ENCODE measurements at places on chromosomes 5 and 9. TPM values are rescaled to one million over a fixed set of nuclear protein-coding genes. Genes with fewer than 3 reads are reported as not detected.

- H3K4me1 ChIP-seq, result no peaks in the 10 kb centered on the region
- no peaks in the 10 kb centered on the region for H3K27me3 ChIP-seq
- no peak overlapping the region for H3K4me3 ChIP-seq
Observed at GRCh38 chr5:132767150-132767549, 9.9 kb downstream of the SEPTIN8 start.

GRCh38 chr5:114255260-114255659, 106.6 kb upstream of the KCNN2 start:
- no peaks in the 10 kb centered on the region for H3K36me3 ChIP-seq
- no peaks in the 10 kb centered on the region for H3K4me1 ChIP-seq
- no peak overlapping the region for H3K27ac ChIP-seq
- no peaks in the 10 kb centered on the region for H3K27me3 ChIP-seq

- H3K27me3 ChIP-seq, result no peaks in the 10 kb centered on the region
- H3K27ac ChIP-seq, result peak overlapping the region; percentile 100
- H3K36me3 ChIP-seq, result peaks cover 20% of the 10 kb centered on the region
- peaks cover 39% of the 10 kb centered on the region for H3K4me1 ChIP-seq
- peak; percentile 71 for DNase-seq
Observed at GRCh38 chr5:150410524-150411244, 2.0 kb downstream of the CD74 start.

- no peak for DNase-seq
- H3K36me3 ChIP-seq, result no peaks in the 10 kb centered on the region
- no peak overlapping the region for H3K27ac ChIP-seq
- H3K4me1 ChIP-seq, result no peaks in the 10 kb centered on the region
- no peak overlapping the region for H3K4me3 ChIP-seq
- H3K27me3 ChIP-seq, result no peaks in the 10 kb centered on the region
Observed at GRCh38 chr5:2829239-2829638, 77.8 kb upstream of the IRX2 start.

- H3K27me3 ChIP-seq, result no peaks in the 10 kb centered on the region
- peak overlapping the region; percentile 97 for H3K27ac ChIP-seq
- peak overlapping the region; percentile 43 for H3K4me3 ChIP-seq
- H3K4me1 ChIP-seq, result peaks cover 60% of the 10 kb centered on the region
Observed at GRCh38 chr9:3477236-3477834, 48.5 kb downstream of the RFX3 start.

DNA sequence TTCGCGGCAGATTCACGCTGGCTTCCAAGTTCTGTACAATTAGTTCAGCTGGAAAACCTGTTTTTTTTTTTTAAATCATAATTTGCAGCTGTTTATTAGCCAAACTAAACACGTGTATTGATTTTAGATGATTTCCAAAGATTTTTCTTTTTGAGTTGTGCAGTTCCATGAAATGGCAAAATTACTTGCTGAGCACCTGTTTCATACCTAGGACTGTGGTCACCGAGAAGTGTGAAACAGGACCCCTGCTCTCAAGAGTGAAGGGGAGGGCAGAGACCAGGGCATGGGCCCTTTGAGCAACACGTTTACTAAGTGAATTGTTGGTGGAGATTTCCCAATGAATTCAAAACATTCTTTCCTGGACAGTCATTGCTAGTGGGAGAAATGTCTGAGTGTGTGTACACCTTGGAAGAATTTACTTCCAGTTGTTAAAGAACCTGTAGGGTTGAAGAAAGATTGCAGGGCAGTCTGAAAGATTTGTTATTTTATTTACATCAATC, 688 bp downstream of the SNX24 start:
- no peaks in the 10 kb centered on the region for H3K36me3 ChIP-seq
- DNase-seq, result no peak
- H3K27ac ChIP-seq, result no peak overlapping the region
- peaks cover 6% of the 10 kb centered on the region for H3K4me1 ChIP-seq

GRCh38 chr5:137696481-137696880, 39.4 kb downstream of the KLHL3 start:
- H3K27me3 ChIP-seq, result no peaks in the 10 kb centered on the region
- H3K4me1 ChIP-seq, result peaks cover 7% of the 10 kb centered on the region
- H3K4me3 ChIP-seq, result no peak overlapping the region
- H3K27ac ChIP-seq, result no peak overlapping the region

DNA sequence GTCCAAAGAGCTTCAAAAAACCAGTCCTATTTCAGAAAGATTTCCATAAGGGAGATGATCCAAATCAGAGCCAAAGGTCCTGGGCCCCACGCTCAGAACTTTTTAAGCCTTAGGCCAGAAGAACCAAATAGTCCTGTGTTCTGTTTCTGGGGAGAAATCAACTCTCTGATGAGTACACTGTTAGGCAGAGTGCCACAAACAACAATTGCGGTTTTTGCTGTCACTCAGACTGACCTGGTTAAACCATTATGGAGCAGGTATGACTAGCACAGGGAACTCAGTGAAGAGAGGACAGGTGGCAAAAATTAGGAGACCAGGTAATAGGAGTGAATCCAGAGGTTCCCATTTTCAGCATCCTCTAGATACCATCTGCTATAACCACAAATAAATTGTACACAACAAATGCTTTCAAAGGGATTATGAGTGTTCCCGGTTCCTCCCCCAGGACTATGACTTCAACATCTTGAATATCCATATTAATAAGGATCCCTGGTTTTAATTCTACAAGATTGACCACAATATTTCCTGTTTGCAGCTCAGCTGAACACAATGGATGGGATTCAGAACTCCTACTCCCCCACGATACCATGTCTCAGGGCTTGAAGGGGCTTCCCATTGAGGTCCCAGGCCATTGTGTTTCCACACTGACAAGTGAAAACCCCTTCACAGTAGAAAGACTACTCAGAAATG, 52.1 kb upstream of the FREM1 start:
- no peak overlapping the region for H3K4me3 ChIP-seq
- H3K36me3 ChIP-seq, result no peaks in the 10 kb centered on the region

DNA sequence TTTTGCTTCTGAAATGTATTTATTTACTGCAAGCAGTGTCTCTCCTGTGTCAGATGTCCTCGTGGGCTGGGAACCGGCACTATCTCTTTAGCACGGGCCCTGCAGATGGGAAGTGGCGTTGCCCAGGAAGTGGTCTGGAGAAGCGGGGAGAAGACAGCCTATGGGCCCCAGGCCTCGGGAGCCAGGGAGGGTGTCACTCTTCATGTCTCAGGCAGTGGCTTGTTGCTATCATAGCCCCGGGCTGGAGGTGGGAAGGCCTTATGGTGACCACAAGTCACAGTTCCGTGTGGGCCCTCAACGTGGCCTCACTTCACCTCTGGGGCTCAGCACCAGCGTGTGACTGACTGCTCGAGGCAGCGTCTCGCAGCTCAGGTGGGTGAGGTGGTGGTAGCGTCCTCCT, 41.4 kb downstream of the SYK start:
- peaks cover 11% of the 10 kb centered on the region for H3K36me3 ChIP-seq
- DNase-seq, result no peak
- no peak overlapping the region for H3K4me3 ChIP-seq
- H3K27ac ChIP-seq, result no peak overlapping the region

- no peak overlapping the region for H3K27ac ChIP-seq
- no peaks in the 10 kb centered on the region for H3K27me3 ChIP-seq
- no peaks in the 10 kb centered on the region for H3K36me3 ChIP-seq
Observed at GRCh38 chr5:122919969-122920368, 74.6 kb downstream of the SNX24 start.

DNA sequence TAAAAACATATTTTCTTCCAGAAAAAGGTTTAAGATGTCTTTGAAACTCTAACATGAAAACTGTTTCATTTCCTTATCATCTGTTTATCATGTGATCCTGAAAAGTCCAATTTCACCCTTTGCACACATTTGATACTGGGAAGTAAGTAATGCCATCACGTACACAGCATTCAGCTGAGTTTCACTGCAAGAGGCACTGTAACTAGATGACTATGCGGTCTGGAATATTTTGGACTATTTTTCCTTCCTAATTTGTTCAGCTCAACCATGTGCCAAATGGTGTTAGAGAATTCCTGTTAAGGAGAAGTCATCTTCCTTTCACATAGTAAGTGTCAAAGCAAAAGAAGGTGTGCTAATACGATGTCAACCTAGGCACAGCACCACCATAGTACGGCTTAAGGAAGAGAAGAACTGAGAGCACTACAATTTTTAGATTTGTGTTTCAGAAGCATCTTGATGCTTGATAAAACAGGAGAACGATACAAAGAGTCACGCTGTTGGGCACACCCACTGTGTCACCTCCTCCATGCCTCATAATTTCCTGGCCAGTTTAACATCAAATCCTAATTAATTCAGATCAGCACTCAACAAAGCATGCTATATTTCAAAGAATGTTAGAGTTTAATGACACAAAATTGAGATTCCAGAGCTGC, 77.5 kb downstream of the GNAQ start:
- H3K27ac ChIP-seq, result no peak overlapping the region
- H3K4me1 ChIP-seq, result no peaks in the 10 kb centered on the region
- no peak for DNase-seq
- no peak overlapping the region for H3K4me3 ChIP-seq
- H3K27me3 ChIP-seq, result no peaks in the 10 kb centered on the region
- H3K36me3 ChIP-seq, result no peaks in the 10 kb centered on the region

- no peaks in the 10 kb centered on the region for H3K27me3 ChIP-seq
- H3K4me1 ChIP-seq, result no peaks in the 10 kb centered on the region
- no peak overlapping the region for H3K27ac ChIP-seq
- H3K4me3 ChIP-seq, result no peak overlapping the region
Observed at GRCh38 chr9:107190061-107190935, 92.8 kb upstream of the RAD23B start.

GRCh38 chr5:153081385-153081784, 409.1 kb upstream of the GRIA1 start:
- no peak for DNase-seq
- H3K27ac ChIP-seq, result no peak overlapping the region

DNA sequence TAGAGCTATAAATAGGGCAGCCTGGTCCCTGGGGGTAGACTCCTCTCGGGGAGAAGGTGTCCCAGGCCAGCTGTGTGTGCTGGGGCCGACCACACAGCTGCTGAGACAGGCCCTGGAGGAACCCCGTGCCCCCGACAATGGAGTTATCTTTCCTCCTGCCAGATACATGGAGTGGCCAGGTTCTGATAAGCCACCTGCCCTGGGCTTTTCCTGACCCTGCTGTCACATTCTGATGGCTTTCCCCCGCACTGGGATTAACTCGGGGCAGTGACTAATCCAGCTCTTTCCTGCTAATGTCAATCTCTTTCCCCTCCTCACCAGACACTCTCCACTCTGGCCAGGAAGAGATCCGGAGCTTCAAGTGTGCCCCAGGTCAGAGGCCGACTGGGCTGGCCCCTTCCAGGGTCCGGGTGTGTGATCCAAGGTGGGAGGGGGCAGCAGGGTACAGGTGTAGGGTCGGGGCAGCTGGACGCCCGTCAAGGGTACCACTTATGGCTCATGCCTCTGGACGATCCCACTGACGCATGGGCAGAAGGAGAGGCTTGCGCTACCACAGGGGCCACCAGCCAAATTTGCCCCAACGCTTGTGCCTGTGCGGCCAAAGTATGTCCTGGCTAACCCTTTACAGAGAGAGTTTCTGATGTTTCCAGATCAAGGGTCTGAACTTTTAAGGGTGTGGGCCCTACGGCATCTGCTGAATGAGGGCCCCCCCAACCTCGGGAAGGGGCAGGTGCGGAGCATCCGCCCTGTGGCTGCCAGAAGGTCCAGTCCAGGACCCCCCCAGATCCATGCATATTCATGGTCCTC, 20.6 kb upstream of the COL5A1 start:
- no peak overlapping the region for H3K4me3 ChIP-seq
- no peaks in the 10 kb centered on the region for H3K36me3 ChIP-seq
- no peaks in the 10 kb centered on the region for H3K27me3 ChIP-seq
- H3K4me1 ChIP-seq, result no peaks in the 10 kb centered on the region

DNA sequence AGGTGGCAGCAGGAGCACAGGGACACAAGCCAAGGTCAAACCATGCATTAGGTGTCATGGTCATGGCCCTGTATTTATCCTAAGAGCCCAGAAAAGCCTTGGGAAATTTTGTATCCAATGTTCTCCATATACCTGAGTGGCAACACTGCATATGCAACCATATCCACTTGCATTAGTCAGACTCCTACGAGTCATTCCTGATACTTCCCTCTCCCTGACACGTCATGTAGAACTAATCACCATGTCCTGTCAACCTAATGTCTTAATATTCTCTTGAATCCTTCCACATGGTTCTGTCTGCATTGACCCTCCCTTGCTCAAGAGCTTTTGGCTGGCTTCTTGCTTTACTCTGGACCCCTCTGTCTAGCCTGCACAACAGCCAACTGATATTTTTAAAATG, 9.4 kb downstream of the SCGB3A2 start:
- H3K4me1 ChIP-seq, result no peaks in the 10 kb centered on the region
- H3K4me3 ChIP-seq, result no peak overlapping the region
- DNase-seq, result no peak
- no peak overlapping the region for H3K27ac ChIP-seq
- H3K36me3 ChIP-seq, result no peaks in the 10 kb centered on the region

DNA sequence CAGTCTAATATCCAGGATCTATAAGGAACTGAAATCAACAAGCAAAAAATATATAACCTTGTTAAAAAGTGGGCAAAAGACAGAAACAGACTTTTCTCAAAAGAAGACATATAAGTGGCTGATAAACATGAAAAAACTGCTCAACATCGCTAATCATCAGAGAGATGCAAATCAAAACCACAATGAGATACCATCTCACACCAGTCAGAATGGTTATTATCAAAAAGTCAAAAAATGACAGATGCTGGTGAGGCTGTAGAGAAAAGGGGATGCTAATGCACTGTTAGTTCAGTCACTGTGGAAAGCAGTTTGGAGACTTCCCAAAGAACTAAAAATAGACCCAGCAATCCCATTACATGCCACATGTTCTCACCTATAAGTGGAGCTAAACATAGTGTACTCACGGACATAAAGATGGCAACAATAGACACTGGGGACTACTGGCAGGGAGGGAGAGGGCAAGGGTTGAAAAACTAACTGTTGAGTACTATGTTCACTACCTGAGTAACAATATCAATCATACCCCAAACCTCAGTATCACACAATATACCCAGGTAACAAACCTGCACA, 11.7 kb upstream of the TSSK1B start:
- H3K4me3 ChIP-seq, result no peak overlapping the region
- no peaks in the 10 kb centered on the region for H3K36me3 ChIP-seq
- no peaks in the 10 kb centered on the region for H3K27me3 ChIP-seq
- H3K4me1 ChIP-seq, result no peaks in the 10 kb centered on the region
- no peak overlapping the region for H3K27ac ChIP-seq
- DNase-seq, result no peak

GRCh38 chr5:107469485-107470294, 201.0 kb downstream of the EFNA5 start:
- H3K27ac ChIP-seq, result no peak overlapping the region
- no peak overlapping the region for H3K4me3 ChIP-seq
- H3K4me1 ChIP-seq, result peaks cover under 1% of the 10 kb centered on the region
- no peak for DNase-seq

NEUROG1 gene
- total RNA-seq, result not detected

KCNN2 gene
- 0.80 TPM for total RNA-seq

TGFBI gene
- 0.64 TPM for total RNA-seq

NOXA1 gene
- total RNA-seq, result not detected

SH3RF2 gene
- total RNA-seq, result 0.19 TPM

ANKRD18A gene
- total RNA-seq, result not detected

TAF9 gene
- total RNA-seq, result 64.4 TPM

C1QTNF2 gene
- total RNA-seq, result not detected

PCDHA1 gene
- not detected for total RNA-seq
